ENCODE measurements at places on chromosomes 12 and 14. TPM values are rescaled to one million over a fixed set of nuclear protein-coding genes. Genes with fewer than 3 reads are reported as not detected.

DNA sequence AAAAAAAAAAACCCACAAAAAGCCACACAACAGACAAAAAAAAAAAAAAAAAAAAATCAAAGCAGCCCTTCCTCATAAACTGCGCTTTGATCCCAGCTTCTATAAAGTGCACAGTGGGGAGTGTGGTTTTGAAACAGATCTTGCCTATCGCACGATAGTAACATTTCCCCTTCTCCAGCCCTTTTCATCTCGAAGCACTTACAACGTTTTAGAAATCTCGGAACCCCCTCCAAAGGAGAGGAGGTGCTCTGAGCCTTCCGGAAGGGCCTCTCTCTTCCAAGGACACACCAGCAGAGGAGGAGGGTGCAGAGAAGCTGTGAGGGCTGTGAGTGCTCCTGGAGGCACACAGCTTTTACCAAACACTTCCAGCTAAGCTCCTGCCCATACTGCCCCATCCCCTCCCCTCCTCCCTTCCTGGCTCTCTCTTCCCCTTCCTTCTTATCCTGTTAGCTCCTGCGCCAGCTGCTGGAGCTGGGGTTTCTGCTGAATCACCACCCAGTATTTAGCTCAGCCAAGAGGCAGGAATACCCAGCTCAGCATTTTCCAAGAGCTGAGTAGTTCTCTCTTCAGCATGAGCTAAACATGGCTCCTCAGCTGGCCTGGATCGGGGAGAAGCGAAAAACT, 28.4 kb downstream of the SLC7A8 start:
- DNase-seq, result peak; percentile 92

- no peak for DNase-seq
These were observed 2.4 kb downstream of the EAPP start for GRCh38 chr14:34536951-34537676.

GRCh38 chr14:75109877-75110276, 17.0 kb downstream of the NEK9 start:
- DNase-seq, result no peak

GRCh38 chr14:87809261-87809660, 183.7 kb downstream of the GALC start:
- DNase-seq, result no peak

- no peak for DNase-seq
These were observed 38.3 kb downstream of the SSPN start for GRCh38 chr12:26233631-26234030.

DNA sequence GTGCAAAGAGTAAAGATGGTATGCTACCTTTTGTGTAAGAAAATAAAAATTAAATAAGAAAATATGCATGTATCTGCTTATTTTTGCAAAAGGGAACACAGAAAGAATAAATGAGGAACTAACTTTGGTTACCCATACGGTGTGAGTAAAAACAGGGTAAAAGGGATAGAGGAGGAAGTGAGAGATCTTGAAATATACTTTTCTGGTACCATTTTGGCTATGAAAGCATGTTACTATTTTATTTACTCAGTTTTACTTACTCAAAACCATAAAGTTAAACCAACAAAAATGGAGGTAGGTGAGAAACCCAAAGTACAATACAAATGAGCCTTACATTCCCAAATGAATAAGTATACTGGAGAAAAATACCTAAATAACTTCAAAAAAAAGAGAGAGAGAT, 122.0 kb upstream of the EGLN3 start:
- DNase-seq, result no peak

The NTN4 gene
- total RNA-seq, result 11.7 TPM

DNA sequence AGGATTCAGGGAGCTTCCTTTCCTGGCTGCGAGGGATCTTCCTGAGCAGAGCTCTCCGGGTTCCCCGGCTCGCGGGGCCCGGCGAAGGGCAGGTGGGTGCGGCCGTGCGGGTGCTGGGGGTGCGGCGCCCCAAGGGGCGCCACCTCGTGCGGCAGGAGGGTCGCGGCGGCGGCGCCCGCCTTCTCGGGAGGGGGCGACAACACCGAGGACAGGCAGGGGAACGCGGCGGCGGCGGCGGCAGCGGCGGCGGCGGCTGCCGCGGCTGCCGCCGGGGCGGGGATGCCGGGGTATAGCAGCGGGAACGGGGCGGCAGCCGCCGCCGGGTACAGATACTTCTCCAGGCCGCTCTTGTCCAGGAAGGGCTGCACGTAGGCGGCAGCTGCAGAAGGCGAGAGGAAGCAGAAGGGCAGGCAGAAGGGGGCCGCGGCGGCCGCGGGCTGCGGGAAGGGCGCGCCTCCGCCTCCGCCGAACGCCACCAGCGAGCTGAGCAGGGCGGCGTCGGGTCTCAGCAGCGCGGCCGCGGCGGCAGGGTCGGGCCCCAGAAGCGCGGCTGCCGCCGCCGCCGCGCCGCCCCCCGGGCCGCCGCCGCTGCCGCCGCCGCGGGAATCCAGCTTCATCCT, 2.7 kb downstream of the BHLHE41 start:
- DNase-seq, result peak; percentile 29

Measured in A673 (cell line).